GM12892 (cell line): ENCODE measurements at places on chromosomes 2 and 18.

DNA sequence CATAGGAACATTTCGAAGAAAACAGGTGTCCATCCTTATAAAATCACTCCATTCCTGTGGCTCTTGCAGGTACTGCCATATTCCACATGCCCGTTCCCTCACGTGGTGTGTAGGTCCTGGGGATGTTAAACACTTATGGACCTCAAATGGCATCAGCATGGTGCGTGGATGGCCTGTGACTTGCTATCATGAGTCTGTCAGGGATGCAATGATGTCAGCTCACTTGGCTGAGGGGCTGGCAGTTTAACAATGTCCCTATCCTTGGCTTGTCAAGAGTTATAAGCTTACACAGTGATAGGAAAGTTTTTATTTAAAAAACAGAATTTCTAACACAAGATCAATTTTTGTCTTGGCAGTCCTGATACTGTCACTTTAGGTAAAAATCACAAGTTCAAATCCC lies 28.8 kb downstream of the MAIP1 start:
- no peak for DNase-seq

DNA sequence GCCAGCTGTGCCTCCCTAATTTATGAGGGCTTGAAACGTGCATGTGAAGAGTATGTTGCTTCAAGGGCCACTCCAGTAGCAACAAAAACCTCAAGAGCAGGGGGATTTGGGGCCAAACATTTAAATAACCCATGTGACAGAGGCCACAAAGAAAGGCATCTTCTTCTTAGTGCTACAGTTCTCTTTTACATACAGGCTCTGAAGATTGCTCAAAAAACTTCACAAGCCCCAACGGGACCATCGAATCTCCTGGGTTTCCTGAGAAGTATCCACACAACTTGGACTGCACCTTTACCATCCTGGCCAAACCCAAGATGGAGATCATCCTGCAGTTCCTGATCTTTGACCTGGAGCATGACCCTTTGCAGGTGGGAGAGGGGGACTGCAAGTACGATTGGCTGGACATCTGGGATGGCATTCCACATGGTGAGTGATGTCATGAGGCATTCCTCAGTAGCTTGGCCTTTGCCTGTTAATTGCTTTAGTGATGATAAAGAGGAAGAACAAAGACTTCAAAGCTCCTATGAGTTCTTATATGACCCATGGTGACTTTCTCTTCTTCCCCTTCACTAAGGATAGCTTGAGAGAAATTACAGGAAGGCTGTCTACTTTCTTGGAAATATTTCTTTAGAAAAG lies 40.1 kb downstream of the NRP2 start:
- DNase-seq, result no peak

- DNase-seq, result no peak
Measured at GRCh38 chr2:237196866-237197618, 111.4 kb downstream of the COPS8 start.

- no peak for DNase-seq
Measured at GRCh38 chr2:150832686-150833085, 345.2 kb upstream of the RND3 start.

DNA sequence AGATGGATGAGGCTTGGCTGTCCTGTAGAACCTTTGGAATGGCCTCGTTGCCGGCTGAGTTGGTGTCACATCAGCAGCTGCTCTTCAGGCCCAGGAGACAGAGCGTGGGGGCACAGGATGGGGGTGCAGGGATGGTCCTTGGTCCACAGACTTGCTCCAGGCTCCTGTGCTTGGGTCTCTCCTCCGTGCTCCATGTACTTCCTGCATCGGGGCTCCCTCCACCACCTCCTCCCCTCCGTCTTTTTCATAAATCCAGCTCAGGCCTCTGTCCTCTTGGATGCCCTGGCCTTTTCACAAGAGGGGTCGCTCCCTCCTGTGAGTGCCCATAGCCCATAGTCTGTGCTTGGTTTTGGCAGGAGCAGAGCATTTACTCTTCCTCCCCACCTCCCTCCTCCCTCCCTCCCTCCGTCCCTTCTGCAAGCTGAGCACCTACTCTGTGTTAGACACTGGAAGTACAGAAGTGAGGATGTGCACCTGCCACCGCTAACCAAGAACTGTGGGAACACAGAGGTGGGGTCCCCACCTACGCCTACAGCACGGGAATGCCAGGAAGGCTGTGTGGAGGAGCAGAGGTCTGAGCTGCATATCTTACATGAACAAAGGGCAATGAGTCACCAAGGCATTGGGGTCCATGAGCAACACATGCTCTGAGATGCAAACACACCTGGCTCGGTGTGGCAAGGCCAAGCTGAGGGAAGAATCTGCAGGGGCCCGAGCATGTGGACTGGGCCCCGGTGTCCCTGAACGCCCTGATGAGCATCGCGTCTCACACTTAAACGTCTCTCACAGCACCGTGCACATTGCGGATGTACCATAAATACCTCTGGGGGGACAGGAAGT lies 458.7 kb upstream of the HS6ST1 start:
- no peak for DNase-seq
